Thoracic aorta (tissue), 2 donors: ENCODE measurements at places on chromosomes 7 and 10. TPM values are rescaled to one million over a fixed set of nuclear protein-coding genes. Genes with fewer than 3 reads are reported as not detected.

DNA sequence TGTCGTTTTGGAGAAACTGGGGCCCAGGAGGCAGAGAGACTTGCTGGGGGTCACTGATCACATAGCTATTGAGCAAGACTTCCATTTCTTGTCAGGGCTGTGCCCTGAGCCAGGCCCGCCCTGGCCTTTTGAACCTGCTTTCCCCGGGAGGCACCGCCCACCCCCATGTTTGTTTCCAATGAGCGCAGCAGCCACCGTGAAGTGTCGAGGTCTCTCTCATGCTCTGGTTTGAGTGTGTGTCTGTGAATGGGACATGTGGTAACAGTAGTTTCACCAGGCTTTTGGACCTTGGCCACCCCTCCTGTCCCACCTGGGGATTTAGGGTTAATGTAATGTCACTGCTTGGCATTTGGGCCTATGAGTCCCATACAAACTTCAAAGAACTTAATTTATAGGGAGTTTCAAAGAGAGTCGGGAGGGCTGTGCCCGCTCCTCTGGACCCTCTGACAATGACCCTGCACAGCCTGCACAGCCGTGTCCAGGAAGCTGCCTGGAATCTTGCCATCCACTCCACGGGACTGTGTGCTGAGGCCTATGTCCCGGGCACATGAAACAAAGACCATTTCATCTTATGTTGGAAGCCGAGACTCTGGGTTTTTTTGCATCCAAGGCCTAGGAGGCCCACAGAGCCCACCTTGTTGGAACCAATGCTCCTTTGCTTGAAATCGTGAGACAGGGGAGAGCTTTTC lies 6.3 kb downstream of the PRF1 start:
- DNase-seq = no peak

Gene C10orf105
- 0.14 TPM for total RNA-seq

Gene MPP7
- total RNA-seq = 48.5 TPM

GRCh38 chr10:51972733-51973346 lies 273.4 kb upstream of the CSTF2T start:
- no peak for DNase-seq

DNA sequence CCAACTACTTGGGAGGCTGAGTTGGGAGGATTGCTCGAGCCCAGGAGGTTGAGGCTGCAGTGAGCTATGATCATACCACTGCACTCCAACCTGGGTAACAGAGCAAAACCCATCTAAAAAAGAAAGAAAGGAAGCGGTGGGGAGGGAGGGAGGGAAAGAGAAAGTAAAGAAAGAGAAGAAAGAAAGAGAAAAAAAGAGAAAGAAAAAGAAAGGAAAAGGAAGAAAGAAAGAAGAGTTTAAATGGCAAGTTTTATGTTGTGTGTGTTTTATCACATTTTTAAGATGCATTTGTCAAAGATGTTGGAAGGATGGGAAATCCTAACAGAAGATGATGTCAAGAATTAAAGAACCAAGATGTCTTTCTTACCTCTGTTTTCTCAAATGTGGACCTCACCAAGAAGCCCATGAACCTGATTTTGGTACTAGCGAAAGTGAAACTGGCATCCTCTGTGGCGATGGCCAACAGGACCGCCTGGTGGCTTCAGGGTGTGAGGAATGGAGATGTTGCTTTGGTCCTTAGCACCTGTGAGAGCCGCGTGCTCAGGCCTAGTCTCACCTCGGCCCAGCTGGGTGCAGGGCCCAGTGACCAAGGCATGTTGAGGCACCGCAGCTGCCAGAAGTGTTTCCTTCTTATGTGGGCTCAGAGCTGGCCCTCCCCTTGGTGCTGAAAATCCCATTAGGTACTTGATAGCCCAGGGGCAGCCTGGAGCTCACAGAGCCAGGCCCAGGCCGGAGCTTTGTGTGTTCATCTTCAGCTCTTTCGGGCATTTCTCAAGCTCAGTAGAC lies 9.8 kb downstream of the UCMA start:
- DNase-seq = no peak

DNA sequence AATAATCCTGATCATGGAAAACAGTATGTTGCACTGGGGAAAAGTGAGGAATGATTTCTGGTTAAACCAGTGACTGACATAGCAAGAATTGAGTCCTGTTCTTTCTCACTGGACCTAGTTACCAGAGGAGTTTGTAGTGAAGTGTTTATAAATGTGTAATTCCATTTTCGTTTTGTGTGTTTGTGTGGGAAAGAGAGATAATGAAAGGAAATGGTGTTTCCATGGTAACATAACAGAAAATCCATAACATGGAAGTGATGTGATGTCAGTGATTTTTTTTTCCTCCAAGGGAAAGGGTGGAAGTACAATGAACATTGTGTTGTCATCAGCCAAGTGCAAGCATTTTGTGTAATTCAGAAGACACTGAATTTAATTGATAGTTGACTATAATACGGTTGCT lies 283.9 kb downstream of the PLXDC2 start:
- DNase-seq = no peak

DNA sequence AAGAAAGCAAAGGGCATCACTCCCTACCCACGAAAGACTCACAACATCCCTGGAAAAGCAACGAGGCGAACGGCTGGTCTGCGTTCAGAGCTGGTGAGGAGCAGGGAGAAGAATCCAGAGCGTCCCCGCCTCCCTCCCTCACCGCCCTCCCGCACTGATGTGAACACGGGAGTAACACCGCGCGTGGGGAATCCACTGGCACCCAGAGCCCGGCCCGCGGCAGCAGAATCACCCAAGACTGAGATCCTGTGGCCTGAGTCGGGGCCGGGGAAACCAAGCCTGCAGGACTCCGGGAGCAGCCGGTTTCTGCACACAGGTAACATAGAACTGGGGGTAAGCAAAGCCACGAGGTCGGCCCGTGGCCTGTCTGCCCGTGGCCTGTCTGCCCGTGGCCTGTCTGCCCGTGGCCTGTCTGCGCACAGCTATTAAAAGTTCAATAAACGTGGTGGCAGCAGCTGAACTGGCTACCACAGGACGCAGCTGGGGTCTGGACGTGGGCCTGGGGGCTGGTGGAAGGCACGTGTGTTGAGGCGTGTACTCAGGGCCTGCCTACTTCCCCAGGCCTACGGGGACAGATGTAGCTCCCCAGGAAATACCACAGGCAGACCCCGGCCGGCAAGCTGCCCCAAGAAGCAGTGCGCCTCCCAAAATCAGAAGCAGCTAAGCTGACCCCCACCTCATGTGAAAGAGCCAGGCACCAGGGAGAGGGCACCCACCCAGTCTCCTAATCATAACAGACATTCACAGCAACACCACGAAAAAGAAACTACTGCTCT lies 23.0 kb downstream of the DIP2C start:
- no peak for DNase-seq

DNA sequence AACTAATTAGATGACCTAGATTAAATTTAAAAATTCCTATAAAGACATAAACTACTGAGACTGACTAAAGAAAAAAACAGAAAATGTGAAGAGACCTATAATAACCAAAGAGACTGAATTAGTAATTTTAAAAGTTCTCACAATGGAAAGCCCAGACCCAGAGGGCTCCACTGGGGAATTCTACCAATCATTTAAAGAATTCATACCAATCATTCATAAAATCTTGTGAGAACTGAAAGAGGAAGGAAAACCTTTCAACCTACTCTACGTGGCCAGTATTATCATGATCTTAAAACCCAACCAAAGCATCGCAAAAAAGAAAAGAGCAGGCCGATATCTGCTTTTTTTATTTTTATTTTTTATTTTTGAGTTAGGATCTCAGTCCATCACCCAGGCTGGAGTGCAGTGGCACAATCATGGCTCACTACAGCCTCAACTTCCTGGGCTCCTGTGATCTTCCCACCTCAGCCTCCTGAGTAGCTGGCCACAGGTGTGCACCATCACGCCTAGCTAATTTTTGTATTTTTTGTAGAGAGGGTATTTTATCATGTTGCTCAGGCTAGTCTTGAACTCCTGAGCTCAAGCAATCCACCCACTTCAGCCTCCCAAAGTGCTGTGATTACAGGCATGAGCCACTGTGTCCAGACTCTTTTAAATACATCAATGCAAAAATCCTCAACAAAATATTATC lies 48.6 kb downstream of the DGKI start:
- DNase-seq = no peak

Gene ADAM22
- 5.0 TPM for total RNA-seq

GRCh38 chr7:138974103-138974502 lies 7.1 kb downstream of the KIAA1549 start:
- no peak for DNase-seq

GRCh38 chr10:70738761-70739121 lies 46.4 kb downstream of the TBATA start:
- no peak for DNase-seq

- no peak for DNase-seq
Measured at GRCh38 chr7:47730142-47730541, 148.2 kb upstream of the TNS3 start.

Gene SLC39A12
- total RNA-seq = not detected

GRCh38 chr7:240887-241421 lies 48.6 kb downstream of the FAM20C start:
- DNase-seq = no peak

Gene SLC18A3
- not detected for total RNA-seq

DNA sequence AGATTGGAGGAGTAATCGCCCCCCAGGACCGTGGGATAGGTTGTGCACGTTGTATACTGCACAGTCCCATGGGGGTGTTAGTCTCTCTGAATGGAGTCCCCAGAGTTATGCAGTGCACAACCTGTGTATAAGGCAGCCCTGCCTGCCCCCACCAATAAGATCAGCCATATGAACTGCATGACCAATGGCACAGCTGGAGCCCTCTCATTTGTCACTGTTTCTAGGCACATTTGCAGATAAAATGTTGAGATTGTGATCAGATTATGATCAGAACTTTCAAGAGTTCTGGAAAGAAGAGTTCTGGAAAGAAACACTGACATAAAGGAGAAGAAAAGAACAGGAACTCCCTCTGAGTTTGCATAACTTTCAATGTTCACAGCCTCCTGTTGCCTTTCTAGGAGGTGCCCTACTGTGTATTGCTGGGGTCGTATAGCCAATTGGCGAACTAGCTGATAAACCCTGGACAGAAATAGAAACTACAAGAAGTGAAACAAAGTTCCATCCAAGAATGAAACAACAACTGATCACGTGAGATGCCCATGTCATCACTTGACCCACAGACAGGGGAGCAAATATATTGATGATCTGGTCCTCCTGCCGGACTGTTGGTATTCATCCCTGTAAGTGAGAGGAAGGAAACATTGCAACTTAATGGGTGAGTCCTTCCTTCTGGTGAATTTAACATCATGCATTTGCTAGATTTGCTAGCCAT lies 49.6 kb upstream of the TOMM7 start:
- DNase-seq = no peak

Gene SFXN4
- total RNA-seq = 16.1 TPM

- DNase-seq = no peak
Measured at GRCh38 chr10:84933402-84933801, 605.0 kb downstream of the CCSER2 start.

Gene IL2RA
- 21.0 TPM for total RNA-seq

GRCh38 chr10:124119946-124120345 lies 26.5 kb upstream of the CHST15 start:
- no peak for DNase-seq

DNA sequence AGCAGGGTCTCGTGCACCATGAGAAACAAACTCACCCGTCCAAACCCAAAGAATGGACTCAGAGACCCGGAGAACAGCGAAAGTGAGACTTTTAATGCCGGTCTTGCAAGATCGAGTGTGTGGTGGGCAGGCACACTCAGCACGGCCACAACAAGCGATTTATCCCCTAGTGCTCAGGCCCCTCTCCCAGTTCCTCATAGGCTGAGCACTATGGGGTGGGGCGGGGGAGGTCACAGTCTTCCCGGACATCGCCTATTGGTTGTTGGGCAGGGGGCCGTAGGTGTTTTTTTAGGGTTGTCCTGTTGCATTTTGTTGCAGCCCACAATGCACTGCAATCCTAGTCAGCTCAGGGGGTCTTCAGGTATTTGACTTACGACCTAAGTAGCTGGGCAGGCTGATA lies 608.3 kb upstream of the FOXK1 start:
- DNase-seq = no peak

DNA sequence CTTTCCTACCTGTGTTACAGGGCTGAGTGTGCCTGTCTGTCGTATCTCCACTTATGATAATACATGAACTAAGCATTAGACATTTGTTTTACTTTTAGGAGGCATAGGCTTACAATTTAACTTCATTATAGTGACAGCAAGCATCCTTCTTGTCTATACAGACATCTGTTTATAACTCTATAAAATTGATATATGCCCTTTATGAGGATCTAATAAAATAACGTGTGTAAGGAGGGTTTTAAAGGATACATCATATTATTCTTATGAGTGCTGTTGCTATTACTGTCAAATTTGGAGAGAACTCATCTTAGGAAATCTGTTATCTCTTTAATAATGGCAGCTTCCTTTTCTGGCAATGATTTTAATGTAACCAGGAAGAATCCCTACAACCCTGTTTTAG lies 21.9 kb downstream of the THNSL1 start:
- no peak for DNase-seq

GRCh38 chr10:30282221-30282620 lies 66.9 kb downstream of the MTPAP start:
- no peak for DNase-seq

GRCh38 chr7:152601305-152601798 lies 74.6 kb downstream of the XRCC2 start:
- no peak for DNase-seq
